ENCODE measurements at places on chromosomes 12 and 14. TPM values are rescaled to one million over a fixed set of nuclear protein-coding genes. Genes with fewer than 3 reads are reported as not detected.

DNA sequence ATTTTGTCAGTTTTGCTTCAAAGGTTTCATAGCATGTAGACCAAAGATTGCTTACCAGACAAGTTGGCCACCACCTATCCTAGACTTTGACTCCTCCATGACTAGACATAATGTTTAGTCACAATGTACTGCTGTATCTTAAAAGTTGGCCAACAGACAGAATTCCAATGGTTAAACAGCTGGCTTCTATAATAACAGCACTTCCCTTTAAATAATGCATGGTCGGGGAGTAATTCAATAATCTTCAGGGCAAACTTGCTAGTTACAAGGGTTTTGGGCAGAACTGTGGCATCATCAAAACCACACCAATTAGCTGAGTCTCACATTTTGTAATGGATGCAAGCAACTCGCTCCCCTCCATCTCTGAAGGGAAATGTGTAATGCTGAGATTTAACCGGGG is 56.9 kb downstream of the IGF1 start:
- DNase-seq = no peak

GRCh38 chr14:91805659-91806058 is 61.7 kb downstream of the TC2N start:
- DNase-seq = no peak

The OTOGL gene
- total RNA-seq = 0.35 TPM

The NID2 gene
- 7.1 TPM for total RNA-seq

The ZFHX2 gene
- total RNA-seq = 11.6 TPM

The TSHR gene
- total RNA-seq = not detected

The NELL2 gene
- 99.5 TPM for total RNA-seq

DNA sequence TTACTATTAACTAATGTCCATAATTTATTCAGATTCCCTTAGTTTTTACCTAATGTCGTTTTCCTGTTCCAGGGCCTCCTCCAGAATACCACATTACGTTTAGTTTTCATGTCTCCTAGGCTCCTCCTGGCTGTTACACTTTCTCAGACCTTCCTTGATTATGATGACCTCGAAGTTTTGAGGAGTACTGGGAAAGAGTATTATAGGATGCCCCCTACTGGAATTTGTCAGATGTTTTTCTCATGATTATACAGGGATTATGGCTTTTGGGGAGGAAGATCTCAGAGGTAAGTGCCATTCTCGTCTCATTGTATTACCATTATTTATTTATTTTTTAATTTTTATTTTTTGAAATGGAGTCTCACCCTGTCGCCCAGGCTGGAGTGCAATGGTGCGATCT is 17.7 kb upstream of the C1S start:
- peak; percentile 70 for DNase-seq

The CPNE6 gene
- not detected for total RNA-seq

DNA sequence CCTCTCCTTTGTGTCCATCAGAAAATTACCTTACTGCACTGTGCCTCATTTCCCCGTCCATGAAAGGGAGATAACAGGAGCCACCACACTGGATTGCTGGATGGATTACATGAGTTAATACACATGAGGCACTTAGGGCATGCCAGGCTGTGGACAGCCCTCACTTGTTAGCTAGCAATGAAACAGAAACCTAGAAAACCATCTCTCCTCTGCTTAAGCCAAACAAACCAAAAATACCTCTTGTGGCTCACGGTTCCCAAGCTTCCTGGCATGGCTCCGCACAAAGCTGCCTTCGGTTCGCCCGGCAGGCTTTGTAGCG is 660 bp upstream of the HCFC2 start:
- DNase-seq = no peak

DNA sequence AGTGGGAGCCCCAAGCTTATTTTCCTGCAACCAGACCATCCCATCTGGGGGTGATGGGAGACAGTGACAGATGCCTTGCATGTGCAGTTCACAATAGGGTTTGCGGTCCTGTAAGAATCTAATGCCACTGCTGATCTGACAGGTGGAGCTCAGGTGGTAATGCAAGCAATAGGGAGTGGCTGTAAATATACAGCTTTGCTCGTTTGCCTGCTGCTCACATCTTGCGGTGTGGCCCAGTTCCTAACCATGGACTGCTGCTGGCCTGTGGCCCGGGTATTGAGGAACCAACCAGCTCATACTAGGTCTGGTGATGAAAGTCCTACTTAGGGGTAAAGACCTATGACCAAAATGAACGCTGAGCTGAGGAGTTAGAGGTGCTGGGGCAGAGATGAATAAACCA is 36.1 kb upstream of the CCDC88C start:
- DNase-seq = no peak

- peak; percentile 46 for DNase-seq
Measured at GRCh38 chr12:114400925-114401324, 5.0 kb downstream of the TBX5 start.

The CKB gene
- total RNA-seq = 504 TPM

All from GM23338 (cell line).